ENCODE measurements at places on chromosomes 7 and 10.

DNA sequence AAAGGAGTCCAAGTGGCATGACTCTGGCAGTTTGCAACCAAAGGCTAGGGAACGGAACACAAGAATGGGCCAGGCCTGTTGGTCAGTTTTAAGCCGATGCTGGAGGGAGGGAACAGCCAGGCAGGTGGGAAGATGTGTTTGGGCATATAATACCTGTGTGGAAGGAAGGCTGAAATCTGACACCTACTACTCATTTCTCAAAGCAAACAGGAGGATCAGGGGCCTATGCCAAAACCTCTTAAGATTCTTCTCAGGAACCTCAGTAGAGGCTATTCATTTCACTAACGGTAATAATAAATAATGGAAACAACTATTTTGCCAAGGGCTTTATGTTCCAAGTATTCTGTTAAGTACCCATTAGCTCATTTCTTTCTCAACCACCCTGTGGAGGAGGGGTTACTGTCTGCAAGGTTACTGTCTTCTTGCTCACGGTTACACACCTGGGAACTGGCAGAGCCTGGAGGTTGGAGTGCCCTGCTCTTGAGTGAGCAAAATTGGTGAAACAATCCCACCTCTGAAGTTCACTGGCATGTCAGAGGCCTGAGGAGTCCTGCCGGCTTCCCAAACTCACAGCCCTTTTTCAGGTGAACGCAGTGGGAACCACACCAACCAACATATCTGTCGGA, 35.5 kb downstream of the GOT1 start:
- no peak for DNase-seq

- no peak for DNase-seq
These were observed 2.8 kb upstream of the GAL3ST4 start for GRCh38 chr7:100171087-100171681.

DNA sequence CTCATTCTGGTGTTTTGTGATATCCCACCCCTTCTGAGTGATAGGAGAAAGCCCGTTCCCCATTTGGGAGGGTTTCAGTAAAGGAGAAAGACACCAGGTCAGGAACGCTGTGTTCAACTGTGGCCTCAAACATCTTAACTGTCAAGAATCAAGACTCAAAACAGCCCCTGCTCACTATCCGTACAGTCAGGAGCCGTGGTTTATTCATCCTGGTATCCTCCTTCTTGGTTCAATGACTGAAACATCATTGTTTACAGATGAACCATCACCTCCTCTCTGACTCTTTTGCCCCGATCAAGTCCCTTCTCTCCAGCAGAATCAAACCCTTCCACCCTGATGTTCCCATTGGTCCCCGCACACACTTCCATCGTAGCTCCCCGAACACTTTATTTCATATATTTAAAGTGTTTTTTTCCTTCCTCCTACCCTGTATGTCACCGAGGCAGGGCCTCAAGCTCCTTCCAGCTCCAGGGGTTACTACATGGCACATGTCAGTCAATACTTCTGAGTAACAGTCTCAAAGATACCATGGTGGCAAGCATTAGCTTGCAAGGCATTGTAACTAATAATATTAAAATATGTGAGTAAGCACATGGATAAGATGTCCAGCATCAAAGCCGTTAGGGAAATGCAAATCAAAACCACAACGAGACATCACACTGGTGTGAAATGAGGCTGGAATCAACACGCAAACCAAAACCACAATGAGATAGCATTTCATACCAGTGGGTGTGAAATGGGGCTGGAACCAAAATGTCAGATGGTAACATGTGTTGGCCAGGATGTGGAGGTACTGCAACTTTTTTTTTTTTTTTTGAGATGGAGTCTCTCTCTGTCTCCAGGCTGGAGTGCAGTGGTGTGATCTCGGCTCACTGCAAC, 124.7 kb upstream of the C1QL3 start:
- DNase-seq = no peak

GRCh38 chr10:57898231-57898630, 369.5 kb downstream of the IPMK start:
- DNase-seq = no peak

- no peak for DNase-seq
These were observed 294.4 kb upstream of the GALNT17 start for GRCh38 chr7:70837589-70837988.

DNA sequence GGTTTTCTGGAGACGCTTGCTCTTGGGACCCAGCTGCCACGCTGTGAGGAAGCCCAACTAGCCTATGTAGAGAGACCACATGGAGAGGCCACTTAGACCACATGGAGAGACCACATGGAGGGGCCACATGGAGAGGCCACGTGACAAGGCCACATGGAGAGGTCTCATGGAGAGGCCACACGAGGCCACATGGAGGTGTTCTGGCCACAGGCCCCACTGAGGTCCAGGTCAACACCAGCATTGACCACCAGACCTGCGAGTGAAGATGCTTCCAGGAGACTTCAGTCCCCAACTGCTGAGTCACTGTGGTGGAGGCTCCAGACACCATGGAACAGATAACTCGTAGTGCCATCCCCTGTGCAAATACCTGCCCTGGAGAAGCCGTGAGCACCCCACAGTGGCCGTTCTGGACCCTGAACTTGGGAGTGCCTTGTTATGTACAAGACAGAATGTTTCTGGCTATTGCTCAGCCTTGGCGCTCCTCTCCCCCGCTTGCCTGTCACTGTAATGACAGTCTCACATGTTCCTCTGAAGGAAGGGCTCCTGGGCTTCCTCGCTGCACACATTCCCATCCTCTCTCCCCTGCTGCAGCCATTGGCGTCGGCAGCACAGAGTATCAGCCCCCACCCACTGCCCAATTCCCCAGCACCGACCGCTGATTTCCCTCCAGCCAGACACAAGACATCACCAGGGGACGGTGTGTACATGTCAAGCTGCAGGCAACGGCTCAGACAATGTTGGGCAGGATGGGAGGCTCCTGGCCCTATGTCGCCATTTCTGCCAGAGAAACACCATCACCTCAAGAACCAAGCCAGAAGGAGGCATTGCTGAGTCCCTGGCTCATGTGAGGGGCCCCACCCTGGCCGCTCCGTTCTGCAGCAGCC, 49.0 kb upstream of the TNRC18 start:
- no peak for DNase-seq

DNA sequence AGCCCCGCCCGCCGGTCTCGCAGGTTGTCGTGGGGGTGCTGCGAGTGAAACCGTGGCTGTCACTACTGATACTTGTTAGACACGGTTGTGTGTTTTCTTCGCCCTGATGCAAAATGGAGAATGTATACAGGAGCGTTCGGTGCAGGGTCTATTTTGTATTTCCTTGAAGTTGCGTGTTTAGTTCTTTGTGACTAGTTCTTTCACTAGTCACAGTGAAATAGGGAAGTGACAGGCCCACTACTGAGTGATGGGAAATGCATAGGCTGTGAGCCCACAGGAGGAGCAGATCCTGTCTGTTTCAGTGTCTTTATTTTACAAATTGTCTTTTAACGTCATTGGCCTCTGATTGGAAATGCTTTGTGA, 675 bp downstream of the ABRAXAS2 start:
- DNase-seq = no peak

DNA sequence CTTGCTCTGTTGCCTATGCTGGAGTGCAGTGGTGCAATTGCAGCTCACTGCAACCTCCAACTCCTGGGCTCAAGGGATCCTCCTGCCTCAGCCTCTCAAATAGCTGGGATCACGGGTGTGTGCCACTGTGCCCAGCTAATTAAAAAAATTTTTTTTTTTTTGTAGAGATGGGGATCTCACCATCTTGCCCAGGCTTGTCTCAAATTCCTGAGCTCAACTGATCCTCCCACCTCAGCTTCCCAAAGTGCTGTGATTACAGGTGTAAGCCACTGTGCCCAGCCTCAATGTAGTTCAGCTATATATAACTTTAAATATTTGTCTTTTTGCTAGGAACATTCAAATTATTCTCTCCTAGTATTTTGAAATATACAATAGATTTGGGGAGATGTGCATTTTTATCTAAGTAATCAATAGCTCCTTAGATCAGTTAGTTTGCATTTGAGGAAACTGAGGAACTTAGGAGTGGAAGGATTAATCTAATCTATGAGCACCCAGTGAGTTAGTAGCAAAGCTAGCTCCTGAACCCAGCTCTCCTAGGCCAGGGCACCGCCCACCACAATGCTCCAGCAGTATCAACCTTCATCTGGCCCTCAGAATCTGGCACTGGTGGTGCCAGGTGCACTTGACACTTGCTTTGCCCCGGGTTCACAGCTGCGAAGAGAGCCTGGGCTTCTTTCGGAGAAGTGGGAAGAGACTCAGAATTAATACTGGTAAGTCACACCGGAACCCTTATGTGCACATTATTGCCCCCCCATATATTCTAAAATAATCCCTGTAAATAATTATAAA, 5.9 kb upstream of the LRMDA start:
- no peak for DNase-seq

DNA sequence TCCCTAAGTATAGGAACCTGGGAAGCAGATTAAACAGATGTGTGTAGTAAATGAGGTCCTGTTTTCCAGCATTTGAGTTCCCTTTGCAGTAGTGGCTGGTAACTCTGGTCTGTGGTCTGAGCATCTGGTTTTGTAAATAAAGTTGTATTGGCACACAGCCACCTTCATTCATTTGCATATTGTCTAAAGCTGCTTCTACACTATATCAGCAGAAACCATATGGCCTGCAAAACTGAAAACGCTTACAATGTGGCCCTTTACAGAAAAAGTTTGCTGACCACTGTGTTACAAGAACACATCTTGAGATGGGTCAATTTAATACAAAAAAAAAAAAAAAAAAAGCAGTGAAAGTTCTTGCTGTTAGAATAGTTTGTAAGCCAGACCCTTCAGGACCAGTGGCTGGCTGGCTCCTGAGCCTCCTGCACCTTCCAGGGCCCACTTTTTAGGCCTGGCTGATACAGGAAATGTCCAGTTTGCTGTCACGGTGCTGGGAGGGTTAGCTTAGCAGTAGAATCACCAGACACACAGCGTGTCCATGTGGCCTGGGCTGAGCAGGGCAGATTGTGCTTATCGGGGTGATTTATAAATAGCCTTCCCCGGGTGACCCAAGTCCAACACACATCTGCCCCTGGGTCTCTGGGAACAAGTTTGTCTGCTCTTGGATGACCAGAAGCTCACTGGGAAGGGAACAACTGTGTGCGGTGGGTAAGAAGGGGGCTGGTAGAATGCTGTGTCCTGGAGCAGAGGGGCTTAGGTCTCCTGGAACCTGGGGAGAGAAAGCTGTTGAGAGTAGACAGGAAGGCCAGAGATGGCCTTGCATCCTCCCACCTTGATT, 1.4 kb downstream of the C10orf71 start:
- no peak for DNase-seq

GRCh38 chr7:37065779-37066271, 341.5 kb upstream of the AOAH start:
- no peak for DNase-seq

DNA sequence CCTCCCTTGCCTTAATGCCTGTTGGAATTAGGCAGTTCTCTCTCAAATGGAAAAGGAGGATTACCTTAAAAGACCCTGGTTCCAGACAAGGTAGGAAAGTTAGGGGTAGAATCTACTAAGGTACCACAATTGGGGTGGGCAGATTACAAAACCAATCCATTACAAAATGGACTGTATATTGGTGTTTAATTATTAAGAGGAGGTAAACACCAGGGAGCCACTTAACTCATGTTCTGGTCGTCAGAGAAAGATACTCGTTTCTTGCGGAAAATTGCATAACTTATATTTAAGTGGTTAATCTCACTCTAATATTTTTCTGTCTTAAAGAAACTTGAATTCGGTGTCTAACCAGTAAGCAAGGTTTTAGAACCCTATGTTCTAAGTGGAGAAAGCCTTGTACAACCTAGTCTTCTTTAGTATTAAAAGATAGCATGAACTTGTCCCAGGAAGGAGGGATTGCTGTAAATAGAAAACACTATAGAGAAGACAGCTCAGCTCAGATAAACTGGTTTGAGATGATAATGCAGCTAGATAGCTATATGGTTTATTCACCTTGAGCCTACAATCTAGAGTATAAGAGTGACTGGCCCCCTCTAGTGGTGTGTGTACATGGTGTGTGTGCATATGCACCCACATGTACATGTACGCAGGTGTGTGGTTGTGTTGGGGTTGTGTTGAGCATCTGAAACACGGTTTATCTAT, 58.0 kb upstream of the STRIP2 start:
- DNase-seq = peak; percentile 36

DNA sequence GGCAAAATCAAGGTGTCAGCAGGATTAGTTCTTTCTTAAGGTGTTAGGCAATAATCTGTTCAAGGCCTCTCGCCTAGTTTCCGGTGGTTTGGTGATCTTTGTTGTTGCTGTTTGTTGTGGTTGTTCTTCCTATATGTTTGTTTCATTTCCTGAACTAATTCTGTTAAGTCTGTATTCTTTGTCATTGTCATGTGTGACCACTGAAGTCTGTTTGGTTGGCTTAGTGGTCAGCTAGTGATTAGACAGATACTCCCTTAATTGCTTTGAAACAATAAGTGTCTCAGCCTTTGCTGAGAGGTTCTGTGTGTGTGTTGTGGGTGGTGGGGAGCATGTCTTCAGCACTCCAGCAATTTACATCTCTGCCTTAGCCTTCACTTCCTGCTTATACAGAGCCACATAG, 46.0 kb downstream of the ABCC2 start:
- DNase-seq = no peak

DNA sequence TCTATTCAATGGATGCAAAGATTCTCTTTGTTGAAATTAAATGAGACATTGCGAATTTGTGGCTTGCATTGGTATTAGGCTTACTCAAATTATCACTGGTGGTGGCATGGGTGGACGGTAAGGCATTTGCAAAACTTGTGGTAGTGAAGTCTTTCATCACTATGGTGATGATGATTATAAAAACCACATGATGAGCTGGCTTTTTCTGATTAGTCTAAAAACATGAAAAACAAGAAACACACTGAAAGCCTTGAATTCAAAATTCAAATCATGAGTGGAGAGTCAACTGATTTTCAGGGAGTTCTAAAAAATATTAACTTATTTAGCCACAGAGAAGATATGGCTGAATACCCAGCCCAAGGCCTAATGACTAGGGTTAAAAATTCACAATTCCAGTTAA, 99.8 kb upstream of the HGF start:
- DNase-seq = no peak
